ENCODE measurements at places on chromosomes 2 and 18.

- no peak for DNase-seq
Measured at GRCh38 chr2:108074946-108075345, 88.6 kb downstream of the SLC5A7 start.

DNA sequence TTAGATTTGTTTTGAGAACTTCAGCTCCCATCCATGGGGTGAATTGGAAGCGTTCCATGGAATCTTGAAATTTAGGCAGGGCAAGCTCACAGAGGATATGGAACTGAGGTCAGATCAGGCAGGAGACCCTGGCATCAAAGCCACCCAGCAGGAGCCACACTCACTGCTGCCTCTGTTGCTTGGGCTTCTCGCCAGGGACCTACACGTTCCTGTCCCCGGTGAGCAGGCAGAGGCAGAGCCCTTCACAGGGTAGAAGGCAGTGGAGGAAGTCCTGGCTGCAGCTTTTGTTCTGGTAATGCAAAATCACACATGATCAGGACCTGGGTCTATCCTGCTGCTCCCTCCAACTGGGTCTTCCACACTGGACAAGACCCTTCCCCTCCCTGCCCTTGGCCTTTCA, 42.1 kb downstream of the CAPN13 start:
- DNase-seq = no peak

- peak; percentile 99 for DNase-seq
Measured at GRCh38 chr2:62038975-62039771, 133.7 kb downstream of the COMMD1 start.

DNA sequence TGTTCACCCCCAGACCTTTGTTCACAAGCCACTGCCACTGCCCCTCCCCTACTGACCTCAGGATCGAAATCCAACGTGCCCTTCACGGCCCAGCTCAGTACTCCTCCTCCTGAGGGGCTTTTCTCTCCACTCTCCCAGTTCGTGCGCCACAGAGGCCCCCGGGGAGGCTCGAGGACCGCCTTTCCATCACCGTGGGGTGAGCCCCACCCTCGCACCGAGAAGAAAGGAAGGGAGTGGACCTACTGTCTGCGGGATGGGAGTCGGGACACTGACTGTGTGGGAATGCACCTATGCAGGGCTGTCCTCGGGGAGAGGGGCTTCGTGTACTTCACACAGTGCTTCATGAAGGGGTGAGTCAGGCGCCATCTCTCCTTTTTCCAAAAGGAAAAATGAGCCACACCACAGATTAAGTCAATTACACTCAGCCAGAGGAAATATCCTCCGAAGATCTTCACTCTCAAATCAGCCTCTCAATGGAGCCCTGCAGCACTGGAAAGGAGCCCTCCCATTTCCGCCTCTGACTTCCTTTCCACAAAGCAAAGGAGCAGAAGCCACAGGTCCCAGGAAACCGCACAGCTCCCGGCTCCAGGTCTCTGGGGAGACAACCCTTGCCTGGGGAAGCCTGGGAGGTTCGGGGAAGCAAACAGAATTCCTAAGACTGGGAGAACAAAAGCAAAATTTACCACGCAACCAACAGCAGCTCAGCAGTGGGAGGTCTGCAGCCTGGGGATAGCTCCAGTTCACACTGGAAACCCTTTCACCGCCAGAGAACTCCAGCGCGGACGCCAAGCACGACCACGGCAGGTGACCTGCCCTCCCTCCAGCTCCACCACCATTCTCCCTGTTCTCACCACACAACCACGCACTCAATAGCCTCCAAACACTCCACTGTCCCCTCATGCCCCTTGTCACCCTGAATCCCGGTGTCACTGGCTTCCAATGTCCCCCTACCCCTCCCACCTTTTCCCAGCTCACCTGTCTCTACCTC, 21.6 kb downstream of the ADCY3 start:
- DNase-seq = no peak

- no peak for DNase-seq
Measured at GRCh38 chr2:149033716-149034115, 4.8 kb upstream of the LYPD6B start.

DNA sequence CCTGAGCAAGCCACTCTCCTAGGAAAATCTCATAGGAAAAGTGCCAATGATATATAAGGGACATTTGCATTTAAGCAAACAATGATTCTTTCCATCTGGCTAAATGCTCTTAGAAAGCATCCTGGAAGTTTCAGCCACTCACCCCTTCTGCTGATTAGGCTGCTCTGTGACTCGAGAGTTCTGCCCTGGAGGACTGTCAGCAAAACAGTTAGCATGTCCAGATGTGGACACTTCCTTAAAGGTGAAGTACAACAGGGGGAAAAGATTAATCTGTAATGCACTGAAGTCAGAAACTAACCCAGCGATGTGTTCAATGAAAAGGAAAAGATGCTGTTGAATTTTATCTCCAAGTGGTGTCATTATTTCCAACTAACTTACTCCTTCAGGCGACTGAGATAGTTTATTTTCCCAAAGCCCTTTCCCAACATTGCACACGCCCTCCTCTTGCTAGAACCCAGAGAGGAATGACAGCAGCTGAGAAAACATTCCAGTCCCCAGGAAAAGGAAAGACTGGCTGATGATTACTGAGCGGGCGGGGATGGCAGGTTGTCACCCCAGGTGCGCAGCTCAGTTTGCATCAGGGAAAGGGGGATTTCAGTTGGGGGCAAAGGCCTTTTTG, 214.0 kb downstream of the SS18 start:
- no peak for DNase-seq

DNA sequence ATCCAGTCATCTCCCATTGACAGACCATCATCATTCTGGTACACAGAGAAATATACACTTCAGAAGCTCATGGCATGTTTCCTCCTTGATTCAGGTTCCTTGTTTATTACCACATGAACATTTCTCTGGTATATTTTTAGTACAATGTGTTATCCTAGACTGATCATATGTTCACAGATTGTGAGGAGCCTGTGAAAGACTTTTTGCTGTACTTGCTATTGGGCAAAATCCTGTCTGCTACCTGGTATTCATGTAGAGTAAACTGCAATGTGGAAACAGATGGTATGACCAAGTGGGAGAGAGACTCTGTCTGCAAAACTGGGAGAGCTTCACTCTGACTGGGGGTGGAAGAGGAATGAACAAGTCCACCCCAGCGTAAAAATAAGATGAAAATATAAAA, 657.2 kb downstream of the IRS1 start:
- DNase-seq = no peak

DNA sequence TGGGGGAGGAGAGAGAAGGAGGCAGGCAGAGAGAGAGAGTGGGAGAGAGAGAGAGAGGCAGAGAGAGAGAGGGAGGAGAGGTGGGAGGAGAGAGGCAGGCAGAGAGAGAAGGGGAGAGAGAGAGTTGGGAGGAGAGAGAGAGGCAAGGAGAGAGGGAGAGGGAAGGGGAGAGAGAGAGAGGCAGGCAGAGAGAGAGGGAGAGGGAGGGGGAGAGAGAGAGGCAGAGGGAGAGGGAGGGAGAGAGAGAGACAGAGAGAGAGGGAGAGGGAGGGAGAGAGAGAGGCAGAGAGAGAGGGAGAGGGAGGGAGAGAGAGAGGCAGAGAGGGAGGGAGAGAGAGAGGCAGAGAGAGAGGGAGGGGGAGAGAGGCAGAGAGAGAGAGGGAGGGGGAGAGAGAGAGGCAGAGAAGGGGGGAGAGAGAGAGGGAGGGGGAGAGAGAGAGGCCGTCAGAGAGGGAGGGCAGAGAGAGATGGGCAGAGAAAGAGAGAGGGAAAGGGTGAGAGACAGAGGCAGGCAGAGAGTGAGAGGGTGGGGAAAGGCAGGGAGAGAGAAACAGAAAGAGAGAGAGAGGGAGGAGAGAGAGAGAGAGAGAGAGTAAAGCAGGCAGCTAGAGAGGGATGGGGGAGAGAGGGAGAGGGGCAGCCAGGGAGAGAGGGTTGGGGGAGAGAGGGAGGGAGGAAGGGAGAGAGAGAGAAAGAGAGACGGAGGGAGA, 122.2 kb upstream of the PXDN start:
- no peak for DNase-seq

DNA sequence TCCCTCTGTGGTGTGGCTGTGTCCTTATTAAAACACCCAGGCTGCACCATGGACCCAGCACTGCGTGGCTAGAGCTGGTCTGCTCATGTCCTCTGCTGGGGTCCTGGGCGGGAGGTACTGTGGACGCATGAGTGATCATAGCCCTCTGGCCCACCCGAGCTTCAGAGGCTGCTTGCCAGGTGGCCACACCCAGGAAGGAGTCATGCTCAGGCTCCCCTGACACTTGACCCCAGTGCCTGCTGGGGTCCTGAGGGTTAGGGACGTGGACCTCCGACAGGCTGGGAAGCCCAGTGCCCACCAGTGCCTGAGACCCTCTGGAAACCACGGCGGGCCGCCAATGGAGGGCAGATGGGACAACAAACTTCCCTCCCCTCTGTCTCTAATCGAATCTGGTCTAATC, 66.3 kb upstream of the HS6ST1 start:
- DNase-seq = no peak

- no peak for DNase-seq
Measured at GRCh38 chr18:59833785-59834184, 66.0 kb upstream of the PMAIP1 start.

DNA sequence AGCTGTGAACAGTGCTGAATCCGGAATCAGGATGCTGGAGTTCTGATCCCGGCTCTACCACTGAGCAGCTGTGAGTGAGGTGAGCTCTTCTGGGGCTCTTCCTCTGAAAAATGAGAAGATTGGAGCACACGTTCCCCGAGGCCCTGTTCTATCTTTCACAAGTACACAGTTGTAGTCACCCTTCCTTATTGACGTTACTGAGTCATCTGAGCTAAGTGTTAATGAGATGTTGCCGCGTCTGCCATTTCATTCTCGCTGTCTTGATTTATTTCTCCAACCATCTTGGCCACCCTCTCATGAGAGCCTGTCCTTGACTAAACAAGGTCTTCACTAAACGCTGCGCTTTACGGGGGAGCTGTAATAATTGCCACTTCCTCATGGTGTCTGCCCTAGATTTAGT, 31.9 kb upstream of the EFR3B start:
- DNase-seq = peak; percentile 72

- DNase-seq = no peak
Measured at GRCh38 chr2:119425620-119426395, 5.8 kb upstream of the TMEM37 start.

GRCh38 chr2:208356846-208357574, 49.6 kb upstream of the PTH2R start:
- no peak for DNase-seq

DNA sequence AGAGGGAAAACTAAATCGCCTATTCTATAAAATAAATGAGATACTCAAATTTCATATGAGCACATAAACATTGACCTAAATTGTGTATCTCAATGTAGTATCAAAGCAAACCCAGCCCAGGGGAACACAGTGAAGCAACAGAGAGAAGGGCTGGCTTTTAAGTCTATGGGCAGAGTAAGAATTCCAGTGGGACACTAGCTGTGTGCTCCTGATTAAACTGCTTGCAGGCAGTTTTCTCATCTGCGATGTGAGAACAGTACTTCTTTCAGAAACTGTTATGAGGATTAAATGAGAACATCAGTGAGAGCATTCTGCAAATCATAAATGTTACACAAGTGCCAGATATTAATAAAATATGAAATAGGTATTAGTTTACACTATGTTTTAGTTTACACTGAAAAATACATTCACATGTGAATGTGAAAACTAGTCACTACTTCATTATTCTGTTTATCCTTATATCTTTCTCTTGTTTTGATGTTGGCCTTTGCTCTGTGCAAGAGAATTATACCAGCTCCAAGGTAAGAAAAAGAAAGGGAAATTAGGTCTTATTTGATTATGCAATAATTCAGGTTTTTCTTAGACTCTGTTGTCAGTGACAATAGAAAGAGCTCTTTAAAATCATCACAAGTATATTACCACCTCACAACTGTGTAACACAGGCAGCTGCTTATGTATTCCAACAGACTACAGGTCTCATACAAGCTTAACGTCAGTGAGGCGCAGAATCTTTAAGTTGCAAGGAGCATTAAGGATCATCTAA, 47.5 kb downstream of the GAREM1 start:
- DNase-seq = no peak

DNA sequence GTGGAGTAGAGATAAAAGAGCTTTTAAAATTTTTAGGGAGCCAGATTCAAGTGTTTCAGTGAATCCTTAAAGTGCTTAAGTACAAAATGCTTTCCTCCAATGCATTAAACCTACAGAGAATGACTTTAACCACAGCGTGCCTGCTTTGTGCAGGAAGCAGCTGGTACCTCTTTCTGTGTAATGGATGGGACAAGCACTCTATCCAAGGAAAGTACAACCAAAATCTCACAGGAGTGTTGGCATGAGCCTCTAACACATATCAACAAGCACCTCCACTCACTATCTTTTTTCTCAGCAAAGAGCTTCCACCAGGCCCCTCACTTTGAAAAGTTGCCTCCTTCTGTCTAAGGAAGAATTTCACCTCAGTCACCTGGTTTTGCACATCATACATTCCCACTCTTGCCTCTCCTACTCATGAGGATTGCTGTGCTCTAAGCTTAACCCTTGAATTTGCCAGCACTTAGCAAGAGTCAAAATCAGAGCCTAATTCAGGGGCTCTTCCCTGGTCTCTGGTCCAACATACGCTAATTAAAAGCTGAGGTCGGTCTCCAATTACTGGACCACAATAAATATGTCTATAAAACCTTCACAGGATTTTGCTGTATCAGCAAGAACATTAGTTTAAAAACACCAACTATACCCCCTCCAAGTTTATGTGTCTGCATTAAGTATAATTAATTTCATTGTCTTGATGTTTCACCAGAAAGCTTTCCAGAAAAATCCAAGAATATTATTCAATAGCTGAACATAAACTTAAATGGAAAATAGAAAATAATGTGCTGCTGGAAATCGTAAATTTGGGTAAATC, 68.9 kb downstream of the ZNF521 start:
- DNase-seq = no peak

DNA sequence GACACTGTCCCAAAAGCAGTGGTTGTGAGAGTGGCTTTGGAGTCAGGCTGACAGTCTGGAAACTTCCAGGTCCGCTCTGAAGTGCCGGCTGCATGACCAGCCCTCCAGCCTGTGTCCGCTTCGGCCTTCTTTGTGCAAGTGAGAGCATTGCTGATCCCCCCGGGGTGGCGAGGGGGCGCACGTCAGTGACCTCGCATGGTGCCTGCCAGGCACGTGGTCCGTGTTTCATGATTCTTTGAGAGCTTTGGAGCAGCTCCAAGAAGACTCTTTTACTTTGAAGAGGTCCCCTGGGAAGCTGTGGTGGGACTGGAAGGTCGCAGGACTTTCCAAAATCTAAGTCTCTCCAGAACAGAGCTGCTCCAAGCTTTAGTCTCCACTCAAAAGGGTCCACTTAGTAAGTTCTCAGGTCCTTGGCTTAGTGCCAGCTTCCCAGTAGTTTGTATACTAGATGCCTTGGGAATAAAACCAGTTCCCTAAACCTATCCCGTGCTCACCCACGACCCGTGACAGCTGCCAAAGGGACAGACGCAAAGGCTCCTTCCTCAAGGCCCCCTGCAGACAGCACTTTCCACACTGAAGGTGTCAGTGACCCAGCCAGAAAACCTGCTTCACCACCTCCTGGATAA, 68.8 kb downstream of the ADI1 start:
- no peak for DNase-seq

- no peak for DNase-seq
Measured at GRCh38 chr2:236355911-236356310, 91.7 kb upstream of the ASB18 start.

- no peak for DNase-seq
Measured at GRCh38 chr2:221034973-221035372, 537.1 kb downstream of the EPHA4 start.

GRCh38 chr2:145874466-145874865, 1354.5 kb upstream of the ZEB2 start:
- no peak for DNase-seq

All from MV-4-11 (cell line).